ENCODE measurements at places on chromosomes 13 and 19. TPM values are rescaled to one million over a fixed set of nuclear protein-coding genes. Genes with fewer than 3 reads are reported as not detected.

Gene TYROBP
- 18.7 TPM for total RNA-seq

Gene LYL1
- total RNA-seq, result 3.0 TPM

Gene ZNF506
- 57.1 TPM for total RNA-seq

- DNase-seq, result no peak
Observed at GRCh38 chr13:97512732-97513131, 78.8 kb downstream of the RAP2A start.

GRCh38 chr13:102038787-102039186 is 363.1 kb downstream of the FGF14 start:
- DNase-seq, result no peak

DNA sequence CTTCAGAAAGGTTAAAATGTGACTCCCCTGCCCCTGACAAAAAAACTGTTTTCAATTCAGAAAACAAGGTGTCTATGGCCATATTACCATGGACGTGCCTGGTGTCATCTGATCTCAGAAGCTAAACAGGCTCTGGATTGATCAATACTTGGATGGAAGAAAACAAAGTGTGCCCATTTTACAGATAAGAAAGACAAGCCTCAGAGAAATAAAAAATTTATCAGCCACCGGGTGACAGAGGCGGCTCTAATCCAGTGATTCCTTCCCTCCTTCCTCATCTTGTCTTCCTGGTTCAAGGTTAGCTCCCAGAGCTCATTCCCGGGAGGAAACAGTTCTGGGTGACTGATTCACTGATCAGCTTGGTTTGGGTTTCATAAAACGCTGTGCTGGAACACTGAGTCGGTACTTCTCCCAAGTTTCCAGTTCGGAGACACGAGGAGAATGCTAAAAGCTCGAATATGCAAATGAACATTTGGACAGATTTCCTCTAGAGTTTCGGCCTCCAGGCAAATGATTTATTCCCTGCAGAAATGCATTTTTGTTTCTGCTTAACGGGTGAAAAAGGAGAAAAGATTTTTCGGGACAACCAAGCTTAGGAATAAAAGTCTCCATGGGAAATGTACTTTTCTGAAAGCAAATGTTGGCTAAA is 211.2 kb downstream of the UQCRFS1 start:
- no peak for DNase-seq

DNA sequence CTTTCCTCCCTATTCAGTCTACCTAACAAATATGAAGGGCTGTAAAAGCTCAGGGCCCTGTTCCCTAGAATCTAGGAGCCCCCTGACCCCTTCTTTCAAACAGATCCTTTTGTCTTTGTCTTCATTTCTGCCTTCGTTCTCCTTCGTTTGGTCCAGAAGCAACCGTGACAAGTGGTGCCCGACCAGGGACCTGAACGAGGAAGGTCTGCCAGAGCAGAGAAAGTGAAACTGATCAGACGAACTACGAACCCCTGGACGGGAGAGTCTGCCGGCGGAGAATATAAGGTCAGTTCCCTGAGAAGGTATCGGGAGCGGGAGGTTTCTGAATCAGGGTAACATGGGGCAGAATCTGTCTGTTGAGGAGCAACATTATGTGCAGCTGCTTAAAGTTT is 751 bp downstream of the ERVK3-1 start:
- no peak for DNase-seq

DNA sequence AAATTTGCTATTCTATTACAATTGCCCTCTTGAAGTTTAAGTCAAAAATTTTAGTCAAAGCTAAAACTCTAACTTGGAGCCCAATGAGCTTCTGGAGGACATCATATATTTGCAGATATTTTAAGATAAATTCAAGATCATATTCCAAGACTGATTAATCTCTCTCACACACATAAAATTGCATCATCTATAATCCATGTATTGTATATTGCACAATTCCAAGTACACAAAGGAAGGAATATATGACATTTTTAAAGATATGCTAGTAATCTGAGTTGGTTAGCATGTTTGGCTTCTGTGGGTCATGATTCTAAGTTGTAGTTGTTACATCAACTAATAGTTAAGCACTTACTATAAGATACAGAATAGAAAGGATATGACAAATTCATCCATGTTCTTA is 53.3 kb downstream of the KCNRG start:
- no peak for DNase-seq

Measured in ureter (tissue), 1 donor.